ENCODE measurements at places on chromosomes 4 and X. TPM values are rescaled to one million over a fixed set of nuclear protein-coding genes. Genes with fewer than 3 reads are reported as not detected.

GRCh38 chr4:77349364-77349763 lies 192.4 kb downstream of the CCNG2 start:
- no peak for DNase-seq
- no peaks in the 10 kb centered on the region for H3K27me3 ChIP-seq
- no peak overlapping the region for H3K27ac ChIP-seq
- H3K36me3 ChIP-seq: no peaks in the 10 kb centered on the region

- no peaks in the 10 kb centered on the region for H3K4me1 ChIP-seq
- no peaks in the 10 kb centered on the region for H3K27me3 ChIP-seq
- H3K27ac ChIP-seq: no peak overlapping the region
- no peak overlapping the region for H3K4me3 ChIP-seq
- no peaks in the 10 kb centered on the region for H3K36me3 ChIP-seq
- DNase-seq: no peak
Observed at GRCh38 chr4:28007693-28008092, 1147.1 kb downstream of the STIM2 start.

DNA sequence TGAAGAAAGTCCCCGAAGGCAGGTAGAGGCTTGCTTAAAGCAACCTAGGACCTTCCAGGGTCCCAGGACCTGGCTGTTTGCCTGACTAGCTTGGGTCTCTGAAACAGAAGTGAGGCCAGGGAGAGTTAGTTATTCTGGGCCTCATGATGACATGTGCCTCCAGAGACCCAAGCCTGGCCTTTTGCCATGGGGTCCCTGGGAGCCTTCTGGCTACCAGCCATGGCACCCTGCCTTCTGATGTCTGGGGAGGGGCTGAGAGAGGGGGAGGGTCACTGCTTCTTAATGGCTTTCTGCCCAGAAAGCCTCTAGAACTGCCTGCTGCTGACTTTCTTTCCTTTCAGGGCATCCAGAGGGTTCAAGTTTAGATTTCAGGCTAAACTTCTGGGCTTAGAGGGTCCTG lies 1.0 kb upstream of the STARD8 start:
- H3K4me3 ChIP-seq: no peak overlapping the region
- H3K27ac ChIP-seq: no peak overlapping the region
- H3K27me3 ChIP-seq: no peaks in the 10 kb centered on the region
- no peaks in the 10 kb centered on the region for H3K36me3 ChIP-seq
- no peak for DNase-seq

DNA sequence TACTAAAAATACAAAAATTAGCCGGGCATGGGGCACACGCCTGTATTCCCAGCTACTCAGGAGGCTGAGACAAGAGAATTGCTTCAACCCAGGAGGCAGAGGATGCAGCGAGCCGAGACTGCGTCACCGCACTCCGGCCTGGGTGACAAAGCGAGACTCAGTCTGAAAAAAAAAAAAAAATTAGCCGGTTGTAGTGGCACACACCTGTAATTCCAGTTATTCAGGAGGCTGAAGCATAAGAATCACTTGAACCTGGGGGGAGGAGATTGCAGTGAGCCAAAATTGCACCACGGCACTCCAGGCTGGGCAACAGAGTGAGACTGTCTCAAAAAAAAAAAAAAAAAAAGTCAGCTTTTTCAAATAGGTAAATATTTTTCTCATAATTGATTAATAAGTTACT lies 71.9 kb downstream of the WDFY3 start:
- H3K4me1 ChIP-seq: no peaks in the 10 kb centered on the region
- no peak overlapping the region for H3K4me3 ChIP-seq
- H3K36me3 ChIP-seq: no peaks in the 10 kb centered on the region
- no peak overlapping the region for H3K27ac ChIP-seq

DNA sequence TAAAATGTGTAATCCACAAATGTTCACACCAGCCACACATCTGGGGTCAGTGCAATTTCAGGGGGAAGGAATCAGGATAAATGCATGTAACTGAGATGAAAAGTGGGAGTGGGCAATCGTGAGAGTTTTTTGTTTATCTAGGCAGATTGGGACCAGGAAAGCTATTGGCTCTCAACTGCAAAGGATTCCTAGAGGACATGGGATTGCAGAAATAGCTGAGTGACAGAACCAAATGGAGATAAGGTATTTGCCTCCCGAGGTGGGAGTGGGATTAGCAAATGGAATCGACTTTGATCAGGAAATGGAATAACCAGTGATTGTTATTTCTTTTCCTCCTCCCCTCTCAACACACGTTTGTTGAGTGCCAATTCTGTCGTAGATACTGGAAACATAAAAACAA lies 38.9 kb upstream of the GJB1 start:
- H3K36me3 ChIP-seq: no peaks in the 10 kb centered on the region
- H3K27me3 ChIP-seq: no peaks in the 10 kb centered on the region
- DNase-seq: no peak
- no peaks in the 10 kb centered on the region for H3K4me1 ChIP-seq
- H3K27ac ChIP-seq: no peak overlapping the region

DNA sequence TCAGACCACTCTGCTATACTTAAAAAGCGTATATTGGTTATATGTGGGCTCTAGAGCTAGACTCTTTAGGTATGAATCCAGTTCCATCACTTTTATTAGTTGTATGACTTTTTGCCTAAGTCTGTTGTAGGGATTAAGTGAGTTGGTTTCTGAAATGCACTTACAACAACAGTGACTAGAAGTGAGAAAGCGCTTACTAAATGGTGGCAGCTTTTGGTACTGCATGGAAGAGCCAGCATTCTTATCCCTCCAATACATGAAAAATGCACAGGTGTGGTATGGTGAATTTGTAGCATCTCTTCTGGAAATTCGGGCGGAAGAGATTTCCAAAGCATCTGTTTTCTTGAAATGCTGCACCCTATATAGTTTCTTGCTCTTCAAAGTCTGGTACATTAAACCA lies 117.1 kb downstream of the SPANXA1 start:
- no peak overlapping the region for H3K4me3 ChIP-seq
- H3K27ac ChIP-seq: no peak overlapping the region
- no peaks in the 10 kb centered on the region for H3K27me3 ChIP-seq

Gene TGIF2LX
- not detected for polyA plus RNA-seq

GRCh38 chr4:77629885-77630284 lies 24.3 kb downstream of the CXCL13 start:
- no peak for DNase-seq
- H3K4me3 ChIP-seq: no peak overlapping the region
- no peak overlapping the region for H3K27ac ChIP-seq
- no peaks in the 10 kb centered on the region for H3K27me3 ChIP-seq
- no peaks in the 10 kb centered on the region for H3K36me3 ChIP-seq
- no peaks in the 10 kb centered on the region for H3K4me1 ChIP-seq

Gene FABP2
- polyA plus RNA-seq: not detected

Gene STK32B
- 6.6 TPM for polyA plus RNA-seq

DNA sequence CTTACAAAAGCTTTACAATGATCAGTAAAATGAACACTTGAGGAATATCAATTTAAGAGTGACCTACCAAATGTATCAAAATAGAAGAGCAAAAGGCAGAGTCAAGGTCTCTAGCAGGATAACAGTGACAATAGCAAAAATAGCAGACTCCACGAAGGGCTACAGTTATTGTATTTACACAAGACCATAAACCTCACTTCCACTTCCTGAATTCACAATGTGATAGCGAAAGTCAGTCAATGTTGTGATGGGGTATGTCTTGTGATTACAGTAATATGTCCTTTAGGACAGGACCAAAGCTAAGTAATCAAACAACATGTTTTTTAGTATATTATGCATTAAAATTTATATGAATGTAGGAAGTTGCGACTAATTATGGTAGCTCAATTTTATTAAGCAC lies 139.6 kb downstream of the IQCM start:
- no peak overlapping the region for H3K4me3 ChIP-seq
- DNase-seq: no peak
- H3K27ac ChIP-seq: no peak overlapping the region
- H3K36me3 ChIP-seq: no peaks in the 10 kb centered on the region
- no peaks in the 10 kb centered on the region for H3K27me3 ChIP-seq
- no peaks in the 10 kb centered on the region for H3K4me1 ChIP-seq

DNA sequence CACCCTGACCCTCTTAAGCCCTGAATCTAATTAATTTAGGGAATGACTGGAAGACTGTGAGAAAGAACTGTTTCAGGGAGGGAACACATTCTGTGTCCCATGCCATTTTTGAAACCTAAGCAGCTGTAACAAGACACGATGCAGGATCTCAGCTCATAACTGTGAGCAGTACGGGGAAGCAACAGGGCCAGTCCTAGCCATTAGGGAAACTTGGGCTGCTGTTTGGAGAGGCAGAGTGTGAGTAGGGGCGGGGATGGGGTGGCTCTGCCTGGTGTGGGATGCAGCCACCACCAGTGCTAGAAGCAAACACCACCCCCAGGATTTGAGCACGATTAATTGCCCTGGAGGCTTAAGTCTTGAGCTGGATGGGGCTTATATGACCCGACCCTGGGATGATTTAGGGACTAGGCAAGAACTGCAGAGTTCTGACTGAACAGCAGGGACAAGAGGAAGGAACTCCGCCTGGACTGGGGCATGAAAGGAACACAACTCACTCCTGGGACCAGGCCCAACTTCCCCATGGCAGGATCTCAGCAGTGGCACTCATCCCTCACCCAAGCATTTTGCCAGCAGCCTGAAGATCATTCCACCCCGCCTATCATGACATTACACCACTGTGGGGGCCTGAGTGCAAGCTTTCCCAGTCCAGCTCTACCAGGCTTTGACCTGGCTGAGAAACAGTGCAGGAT lies 43.1 kb downstream of the ATRX start:
- no peak overlapping the region for H3K27ac ChIP-seq
- H3K4me1 ChIP-seq: no peaks in the 10 kb centered on the region
- H3K27me3 ChIP-seq: no peaks in the 10 kb centered on the region

DNA sequence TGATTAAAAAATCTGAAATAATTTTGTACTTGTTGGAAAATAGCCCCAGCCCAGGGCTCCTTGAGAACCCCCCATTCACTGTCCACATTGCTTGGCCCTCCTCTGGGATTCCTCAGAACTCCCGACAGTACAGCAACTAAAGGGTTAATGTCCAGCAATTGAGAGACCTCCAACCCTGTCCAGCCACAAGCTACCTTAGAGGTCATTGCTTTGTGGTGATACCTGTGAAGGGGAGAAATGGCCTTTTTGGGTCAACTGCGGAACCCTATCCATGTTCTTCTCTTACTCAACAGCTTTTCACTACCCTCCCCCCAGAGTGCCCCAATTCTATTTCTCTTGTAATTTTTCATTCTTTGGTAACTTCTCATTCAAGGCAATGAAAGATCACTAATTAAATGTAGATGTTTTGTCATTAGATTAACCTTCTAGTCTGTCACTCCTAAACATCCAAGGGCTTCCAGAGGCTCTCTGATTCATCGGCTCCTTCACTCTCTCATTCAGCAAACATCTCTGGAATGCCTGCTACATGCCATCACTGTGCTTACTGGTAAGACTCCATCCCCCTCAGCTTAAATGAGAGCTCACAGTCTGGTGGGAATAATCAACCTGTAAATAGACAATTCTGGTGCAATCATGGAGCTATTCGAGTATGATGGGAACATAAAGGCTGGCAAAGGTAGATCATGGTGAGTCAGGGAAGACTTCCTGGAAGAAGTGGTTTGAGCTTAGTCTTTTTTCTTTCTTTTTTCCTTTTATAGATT lies 241.4 kb upstream of the PGRMC2 start:
- no peak overlapping the region for H3K4me3 ChIP-seq
- peaks cover 10% of the 10 kb centered on the region for H3K4me1 ChIP-seq
- peak overlapping the region; percentile 11 for H3K27ac ChIP-seq
- H3K36me3 ChIP-seq: no peaks in the 10 kb centered on the region
- no peaks in the 10 kb centered on the region for H3K27me3 ChIP-seq
- DNase-seq: no peak

DNA sequence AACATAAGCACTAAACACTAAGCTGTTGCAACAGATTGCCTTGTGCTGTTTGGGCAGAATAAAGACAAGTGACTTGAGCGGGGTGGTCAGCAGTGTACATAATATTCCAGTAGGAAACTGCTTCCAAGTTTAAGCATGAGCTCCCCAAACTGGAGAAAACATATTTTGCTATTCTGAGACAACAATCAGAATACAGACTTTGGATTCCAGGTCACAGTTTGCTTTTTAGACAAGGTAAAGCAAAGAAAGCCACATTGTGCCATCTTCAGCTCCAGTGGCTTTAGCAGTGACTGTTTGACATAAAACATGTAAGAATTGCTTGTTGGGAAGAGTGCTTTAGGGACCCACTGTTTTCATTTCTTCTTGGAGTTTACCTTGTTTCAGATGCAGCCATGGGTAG lies 136.0 kb downstream of the FNIP2 start:
- no peaks in the 10 kb centered on the region for H3K27me3 ChIP-seq
- no peaks in the 10 kb centered on the region for H3K4me1 ChIP-seq
- H3K27ac ChIP-seq: no peak overlapping the region
- no peak for DNase-seq

DNA sequence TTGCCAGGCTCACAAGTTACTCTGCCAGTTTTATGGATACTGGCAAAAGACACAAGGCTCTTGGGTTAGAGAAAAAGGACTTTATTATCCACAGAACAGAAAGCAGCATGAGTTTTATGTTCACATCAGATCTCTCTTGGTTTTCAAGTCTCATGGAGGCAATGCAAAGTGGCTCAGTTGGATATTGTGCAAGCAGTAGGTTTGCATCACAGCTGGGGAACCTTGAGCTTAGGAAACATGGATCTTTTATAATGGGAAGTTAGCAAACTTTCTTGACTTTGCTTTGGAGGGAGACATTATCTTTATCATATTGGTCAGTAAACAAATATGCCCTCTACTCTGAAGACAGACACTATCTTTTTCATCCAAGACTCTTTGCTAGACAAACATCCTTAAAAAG lies 109.2 kb upstream of the GRPR start:
- H3K27ac ChIP-seq: no peak overlapping the region
- no peaks in the 10 kb centered on the region for H3K4me1 ChIP-seq
- H3K27me3 ChIP-seq: no peaks in the 10 kb centered on the region
- H3K4me3 ChIP-seq: no peak overlapping the region
- no peak for DNase-seq

Measured in pancreas (tissue), 10 donors.